ENCODE measurements at places on chromosomes 6 and 20.
A peak's percentile ranks its signal among the peaks of the same experiment; 100 is the strongest.

DNA sequence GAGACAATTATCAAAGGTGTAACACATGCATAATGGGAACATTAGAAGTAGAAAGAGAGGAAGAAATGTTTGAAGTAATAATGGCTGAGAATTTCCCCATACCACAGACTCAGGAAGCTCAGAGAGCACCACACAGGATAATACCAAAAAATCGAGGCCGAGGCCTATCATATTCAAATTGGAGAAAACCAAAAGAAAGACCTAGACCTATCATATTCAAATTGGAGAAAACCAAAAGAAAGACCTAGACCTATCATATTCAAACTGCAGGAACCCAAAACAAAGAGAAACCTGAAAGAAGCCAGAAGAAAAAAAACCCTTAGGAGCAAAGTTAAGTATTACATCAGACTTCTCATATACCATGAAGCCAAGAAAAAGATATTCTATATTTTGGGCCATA, 18.0 kb downstream of the NINL start:
- DNase-seq, result no peak

- no peak for DNase-seq
Measured at GRCh38 chr6:55568808-55569439, 10.1 kb downstream of the HMGCLL1 start.

DNA sequence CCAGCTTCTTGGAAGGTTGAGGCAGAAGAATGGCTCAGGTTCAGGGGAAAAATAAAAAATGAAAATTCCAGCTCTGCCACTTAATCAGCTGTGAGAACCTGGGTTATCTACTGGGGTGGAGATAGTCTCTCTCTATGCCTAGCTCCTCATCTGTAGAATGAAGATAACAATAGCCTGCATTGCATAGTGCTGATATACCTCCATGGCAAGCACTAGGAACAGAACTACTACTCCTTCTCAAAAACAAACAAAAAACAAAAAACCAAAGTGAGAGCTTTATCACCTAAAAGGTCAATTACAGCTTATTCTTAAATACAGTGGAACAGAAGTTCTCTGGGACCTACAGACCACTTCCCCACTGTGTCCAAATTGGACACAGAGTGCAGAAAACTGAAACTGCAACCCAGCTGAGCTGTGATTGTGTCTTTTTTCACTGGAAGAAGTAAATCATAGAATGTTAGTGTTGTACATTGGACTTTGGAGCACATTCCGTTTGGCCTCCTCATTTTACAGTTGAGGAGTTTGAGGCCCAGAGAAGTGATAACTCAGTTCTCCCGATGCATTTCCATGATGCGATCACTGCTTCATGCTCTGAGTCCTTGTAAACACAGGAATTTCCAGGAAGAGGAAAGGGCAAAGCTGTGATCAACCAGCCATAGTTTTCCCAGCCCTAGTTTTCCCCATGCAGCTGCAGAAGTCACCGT, 23.3 kb downstream of the MTFR2 start:
- DNase-seq, result no peak

- no peak for DNase-seq
Measured at GRCh38 chr6:39426073-39426456, 103.6 kb upstream of the KCNK16 start.

DNA sequence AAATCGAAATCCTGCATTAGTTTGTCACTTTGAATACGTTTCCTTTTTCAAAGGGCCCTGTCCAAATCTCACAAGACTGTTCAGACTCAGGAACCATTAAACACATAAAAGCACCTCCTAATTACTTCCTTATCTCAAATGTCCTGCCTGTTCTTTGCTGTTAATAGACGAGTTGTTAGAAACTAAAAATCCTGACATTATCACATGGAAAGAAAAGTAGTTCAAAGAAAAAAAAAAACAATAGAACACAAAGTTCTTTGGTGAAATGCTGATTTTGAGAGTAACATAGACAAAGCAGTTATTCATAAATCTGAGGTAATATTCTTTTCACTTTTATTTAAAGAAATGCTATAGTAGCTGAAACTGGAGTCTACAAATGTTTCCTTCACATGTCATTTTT, 12.1 kb upstream of the TAB2 start:
- DNase-seq, result no peak

DNA sequence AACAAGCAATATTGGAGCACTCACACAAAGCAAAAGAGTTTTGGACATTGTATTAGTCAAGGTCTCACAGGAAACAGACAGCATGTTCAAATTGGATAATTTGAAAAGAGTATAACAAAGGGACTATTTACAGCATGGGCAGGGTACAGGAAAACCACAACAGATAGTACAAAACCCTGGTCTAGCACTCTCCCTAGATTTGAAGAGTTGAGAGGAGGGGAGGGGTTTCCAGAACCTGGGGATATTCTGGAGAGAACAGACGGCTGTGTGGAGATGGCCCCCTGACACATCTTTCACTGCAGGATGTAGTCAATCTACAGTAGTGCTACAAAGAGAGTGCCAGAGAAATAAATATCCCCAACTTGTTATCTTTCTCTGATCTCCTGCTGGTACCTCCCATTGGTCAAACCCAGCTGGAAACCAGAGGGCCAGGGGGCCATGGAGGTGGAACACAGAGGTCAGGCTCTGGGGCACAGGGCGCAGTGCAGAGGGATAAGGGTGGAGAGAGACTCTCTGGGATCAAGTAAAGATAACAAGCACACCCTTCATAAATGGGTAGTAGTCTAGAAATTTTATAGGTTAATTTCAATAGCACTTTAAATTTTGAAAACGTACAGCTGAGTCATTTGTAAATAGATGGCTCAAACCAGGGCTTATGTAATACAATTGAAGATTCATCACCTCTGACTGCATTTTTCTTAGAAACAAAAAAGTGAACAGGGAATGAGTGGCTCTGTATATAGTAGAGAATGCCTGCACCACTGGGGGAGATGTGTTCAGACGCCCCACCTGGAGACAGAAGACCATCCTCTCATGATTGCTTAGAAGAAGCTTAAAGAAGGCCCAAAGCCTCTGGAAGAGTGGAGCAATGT, 25.7 kb downstream of the RCAN2 start:
- DNase-seq, result no peak

DNA sequence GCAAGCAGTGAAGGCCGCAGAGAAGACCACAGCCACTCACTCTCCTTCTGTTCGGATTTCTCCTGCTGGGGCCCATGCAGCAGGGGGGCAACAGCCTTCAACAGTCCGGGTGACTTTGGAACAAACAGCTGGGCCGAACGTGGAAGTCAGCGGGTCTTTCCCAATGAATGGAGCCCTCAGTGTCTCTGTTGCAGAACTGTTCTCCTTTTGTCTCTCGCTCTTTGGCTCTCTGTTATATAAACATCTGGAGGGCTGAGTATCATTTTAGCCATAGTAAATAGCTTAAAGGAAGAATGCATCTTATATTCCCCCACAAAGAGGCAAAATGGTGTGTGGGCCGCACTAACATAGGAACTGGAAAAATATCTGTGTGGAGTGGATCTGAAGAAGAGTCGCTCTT, 136.7 kb upstream of the RALGAPA2 start:
- DNase-seq, result no peak

GRCh38 chr6:1178590-1178989, 133.3 kb upstream of the FOXQ1 start:
- no peak for DNase-seq

DNA sequence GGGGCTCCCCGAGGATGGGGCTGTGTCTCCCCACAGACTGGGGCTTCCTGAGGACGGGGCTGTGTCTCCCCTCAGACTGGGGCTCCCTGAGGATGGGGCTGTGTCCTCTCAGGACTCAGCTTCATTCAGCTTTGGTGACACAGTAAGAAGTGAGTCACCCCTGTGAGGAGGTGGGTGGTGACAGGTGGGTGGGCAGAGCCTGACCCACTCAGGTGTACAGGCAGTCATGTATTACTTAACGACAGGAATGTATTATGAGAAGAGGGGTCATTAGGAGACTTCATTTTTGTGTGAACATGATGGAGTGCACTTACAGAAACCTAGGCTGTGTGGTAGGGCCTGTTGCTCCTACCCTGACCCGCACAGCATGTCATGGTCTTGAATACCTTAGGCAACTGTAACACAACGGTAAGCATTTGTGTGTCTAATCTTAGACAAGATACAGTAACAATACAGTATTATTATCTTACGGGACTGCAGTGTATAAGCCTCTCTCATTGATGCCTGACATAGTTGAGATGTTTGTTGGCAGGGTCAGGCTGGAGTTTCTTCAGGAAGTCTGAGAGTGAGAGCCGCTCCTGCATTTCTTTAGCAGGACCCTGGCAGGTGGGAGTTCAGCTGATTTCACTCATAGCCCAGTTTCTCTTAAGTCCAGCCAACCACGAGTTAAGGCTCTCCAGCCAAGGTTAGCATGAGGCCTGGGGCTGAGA, 10.9 kb upstream of the PGC start:
- no peak for DNase-seq

- no peak for DNase-seq
Measured at GRCh38 chr6:71194724-71195123, 93.9 kb upstream of the OGFRL1 start.

- DNase-seq, result no peak
Measured at GRCh38 chr6:15499125-15499524, 163.7 kb downstream of the DTNBP1 start.

DNA sequence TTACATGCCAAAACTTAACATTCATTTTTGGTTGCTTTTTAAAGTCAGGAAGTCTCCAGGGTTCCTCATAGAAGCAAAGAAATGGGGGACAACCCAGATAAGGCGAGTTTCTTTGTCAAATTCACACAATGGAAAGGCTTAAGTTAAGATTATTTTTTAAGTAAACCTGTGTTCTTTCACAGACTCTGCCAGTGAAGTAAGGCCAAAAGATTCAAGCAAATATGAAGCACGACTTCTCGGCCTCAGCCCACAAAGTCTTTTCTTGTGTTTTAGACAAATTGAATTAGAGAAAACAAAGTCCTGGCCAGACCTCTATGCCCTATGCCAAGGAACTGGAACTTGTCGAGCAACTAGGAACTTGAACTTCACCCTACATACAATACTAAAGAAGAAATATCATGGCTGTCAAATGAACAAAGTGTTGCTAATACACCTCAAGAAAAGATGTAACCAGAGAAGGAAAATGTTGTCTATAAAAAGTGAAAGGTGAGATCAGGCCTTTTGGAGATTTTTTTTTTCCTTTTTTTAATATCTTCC, 540.0 kb upstream of the JARID2 start:
- DNase-seq, result no peak

- no peak for DNase-seq
Measured at GRCh38 chr6:136823128-136823660, 802 bp downstream of the PEX7 start.

DNA sequence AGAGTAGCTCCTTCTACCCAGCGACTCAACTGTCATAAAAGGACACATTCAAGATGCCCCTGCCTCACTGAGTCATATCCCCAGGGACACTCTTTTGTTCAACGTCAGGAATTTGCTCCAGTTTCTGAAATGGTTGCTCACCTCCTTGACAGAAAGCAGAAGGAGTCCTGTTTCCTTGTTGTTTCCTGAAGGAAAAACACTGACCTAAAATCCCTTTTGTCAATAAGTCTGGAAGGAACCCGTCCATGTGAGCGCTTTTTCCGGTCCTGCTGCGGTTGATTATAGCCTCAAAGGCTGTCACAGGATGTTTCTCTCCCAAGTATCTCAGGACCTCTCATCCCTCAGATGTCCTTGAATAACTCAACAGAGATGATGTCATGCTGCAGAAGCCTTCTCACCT, 113.6 kb upstream of the PLEKHG1 start:
- DNase-seq, result no peak

DNA sequence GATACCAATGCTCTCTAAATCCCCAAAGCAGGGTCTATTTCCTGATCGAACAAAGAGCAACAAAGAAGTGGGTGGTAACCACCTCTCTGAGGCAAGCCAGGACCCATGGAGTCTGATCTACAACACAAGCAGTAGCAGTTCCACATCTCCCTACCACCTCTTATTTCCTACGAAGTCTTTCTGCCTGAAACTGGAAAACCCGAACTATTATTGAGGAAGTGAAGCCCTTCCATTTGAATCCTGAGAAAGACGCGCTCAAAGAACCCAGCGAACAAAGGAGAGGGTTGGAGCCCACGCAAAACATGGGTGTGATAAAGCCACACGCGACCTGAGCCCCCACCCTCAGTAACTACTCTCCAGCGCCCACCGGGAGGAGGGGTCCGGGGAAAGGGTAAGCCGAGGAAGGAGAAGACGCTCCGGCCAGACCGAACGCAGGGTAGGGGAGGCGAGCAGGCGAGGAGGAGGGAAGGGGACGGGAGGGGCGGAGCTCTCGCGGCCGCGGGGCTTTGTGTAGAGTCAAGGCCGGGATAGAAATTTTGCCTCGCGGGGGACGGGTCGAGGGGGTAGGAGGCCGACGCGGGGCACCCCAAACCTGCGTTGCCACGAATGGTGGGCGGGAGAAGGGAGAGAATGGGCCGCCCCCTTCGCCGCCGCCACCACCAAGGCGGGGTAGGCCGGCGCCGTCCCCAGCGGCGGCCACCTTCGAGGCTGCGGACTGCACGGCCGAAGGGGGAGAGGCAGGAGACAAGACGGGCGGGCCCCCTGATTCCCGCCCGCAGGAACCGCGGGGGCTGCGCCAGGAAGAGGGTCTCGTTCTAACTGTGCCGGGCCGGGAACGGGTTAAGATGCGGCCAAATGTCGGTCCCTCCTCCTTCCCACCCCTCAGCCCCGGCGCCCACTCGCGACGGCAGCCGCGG, 802 bp downstream of the HDAC2 start:
- DNase-seq, result peak; percentile 52

DNA sequence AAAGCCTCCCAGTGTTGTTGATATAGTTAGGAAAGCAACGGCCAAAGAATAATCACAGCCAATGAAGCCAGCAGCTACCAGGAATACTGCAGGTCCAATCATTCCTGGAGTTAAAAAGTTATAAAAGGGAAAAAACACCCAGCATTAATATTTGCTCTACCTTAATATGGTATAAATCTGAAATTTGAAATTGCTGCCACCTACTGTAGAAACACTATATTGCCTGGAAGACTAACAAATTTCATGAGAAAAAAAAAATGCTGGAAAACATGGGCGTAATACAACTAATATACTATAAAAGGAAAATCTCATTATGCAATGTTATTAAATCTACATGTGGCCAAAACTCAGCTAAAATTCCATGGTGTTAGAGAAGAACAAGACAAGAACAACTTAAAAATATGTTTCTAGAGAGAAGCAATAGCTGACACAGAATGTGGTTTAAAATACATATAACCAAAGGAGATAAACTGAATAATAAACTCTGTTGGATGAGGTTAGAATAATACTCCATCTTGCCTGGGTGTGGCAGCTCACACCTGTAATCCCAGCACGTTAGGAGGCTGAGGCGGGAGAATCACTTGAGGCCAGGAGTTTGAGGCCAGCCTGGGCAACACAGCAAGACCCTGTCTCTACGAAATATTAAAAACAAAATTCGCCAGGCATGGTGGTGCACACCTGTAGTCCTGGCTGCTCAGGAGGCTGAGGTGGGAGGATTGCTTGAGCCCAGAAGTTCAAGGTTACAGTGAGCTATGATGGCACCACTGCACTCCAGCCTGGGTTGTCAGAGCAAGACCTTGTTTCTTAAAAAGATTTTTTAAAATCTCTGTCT, 43.1 kb downstream of the SLC17A5 start:
- DNase-seq, result no peak

GRCh38 chr6:167079853-167080297, 43.0 kb upstream of the CCR6 start:
- no peak for DNase-seq
